ENCODE measurements at places on chromosomes 6 and 20.

DNA sequence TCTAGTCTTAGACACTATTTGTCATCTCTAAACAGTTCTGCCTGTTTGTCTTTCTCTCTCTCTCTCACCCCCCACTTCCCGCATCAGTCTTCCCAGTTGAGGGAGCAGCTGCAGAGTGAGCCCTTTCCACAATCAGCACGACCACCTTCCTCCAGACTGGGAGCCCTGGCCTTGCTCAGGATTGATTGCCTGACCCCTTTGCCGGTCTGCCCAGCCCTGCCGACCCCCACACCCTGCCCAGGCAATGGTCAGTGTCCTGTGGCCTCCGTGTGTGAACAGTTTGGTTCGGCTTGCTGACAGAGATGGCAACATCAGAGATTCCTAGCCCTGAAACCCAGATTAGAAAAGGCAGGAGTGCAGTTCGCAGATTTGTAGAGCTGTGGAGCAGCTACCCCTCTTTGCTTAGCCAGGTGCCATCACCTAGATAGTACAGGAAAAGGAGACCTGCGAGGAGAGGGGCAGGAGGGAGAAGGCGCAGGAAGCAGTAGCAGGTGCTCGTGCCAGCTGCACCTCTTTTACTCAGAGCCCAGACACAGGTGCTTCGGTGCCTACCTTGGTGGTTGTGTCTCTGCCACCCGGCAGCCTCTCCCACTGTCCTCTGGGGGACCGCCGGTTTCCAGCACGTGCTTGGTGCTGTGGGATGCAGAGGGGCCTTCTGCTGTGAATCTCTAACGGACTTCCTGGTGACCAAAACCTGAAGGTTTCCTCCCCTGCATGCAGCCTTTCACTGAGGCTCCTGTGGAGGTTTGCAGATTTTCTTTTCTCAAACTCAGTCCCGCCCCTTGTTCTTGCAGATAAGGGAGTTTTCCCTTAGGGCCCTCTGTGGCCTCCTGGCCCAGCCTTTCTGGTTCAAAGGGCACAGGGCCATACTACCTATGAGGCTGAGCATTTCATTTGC is 92.4 kb downstream of the SCML4 start:
- DNase-seq: no peak

DNA sequence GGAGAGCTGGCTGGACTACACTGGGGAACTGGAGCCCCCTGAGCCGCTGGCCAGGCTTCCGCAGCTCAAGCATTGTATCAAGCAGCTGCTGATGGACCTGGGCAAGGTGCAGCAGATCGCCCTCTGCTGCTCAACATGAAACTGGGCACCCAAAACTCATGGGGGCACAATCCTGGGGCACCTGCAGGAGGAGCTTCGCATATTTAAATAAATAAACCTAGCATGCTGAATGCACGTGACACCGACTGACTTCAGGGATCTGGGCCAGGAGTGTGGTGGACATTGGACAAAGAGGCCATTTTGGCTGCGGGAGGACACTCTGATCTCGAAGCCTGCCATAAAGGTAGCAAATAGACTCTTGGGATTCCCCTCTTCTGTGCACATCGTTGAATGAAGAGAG is 6.8 kb downstream of the SCAND1 start:
- peak; percentile 8 for DNase-seq

DNA sequence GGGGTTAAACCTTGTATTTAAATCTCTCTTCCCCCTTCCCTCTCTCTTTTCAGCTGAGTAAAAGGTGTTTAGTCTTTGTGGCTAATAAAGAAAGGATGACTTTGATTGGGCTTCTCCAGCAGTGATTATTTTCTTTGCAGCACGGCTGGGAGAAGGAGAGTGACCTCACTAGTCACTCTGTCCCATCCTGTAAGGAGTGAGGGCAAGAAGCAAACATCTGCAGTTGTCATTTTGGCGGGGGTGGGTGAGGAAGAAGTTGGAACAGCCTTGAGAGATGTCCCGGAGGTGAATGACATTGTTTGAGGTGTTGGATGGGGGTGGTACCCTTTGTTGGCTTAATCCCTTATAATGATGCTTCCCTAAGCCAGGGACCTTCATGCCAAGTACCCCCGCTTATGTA is 223.6 kb downstream of the EYA2 start:
- no peak for DNase-seq

DNA sequence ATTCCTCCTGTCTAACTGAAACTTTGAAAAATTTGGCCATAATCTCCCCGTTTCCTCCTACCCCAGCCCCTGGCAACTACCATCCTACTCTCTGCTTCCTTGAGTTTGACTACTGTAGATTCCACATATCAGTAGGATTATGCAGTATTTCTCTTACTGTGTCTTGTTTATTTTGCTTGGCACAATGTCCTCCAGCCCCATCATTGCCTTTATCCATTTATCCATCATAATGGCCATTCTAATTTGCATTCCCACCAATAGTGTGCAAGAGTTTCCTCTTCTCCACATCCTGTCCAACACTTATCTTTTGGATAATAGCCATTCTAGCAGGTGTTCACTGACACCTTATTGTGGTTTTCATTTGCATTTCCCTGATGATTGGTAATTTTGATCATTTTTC is 202.3 kb downstream of the THBS2 start:
- DNase-seq: no peak

GRCh38 chr6:45959534-45960145 is 56.0 kb downstream of the CLIC5 start:
- peak; percentile 45 for DNase-seq

DNA sequence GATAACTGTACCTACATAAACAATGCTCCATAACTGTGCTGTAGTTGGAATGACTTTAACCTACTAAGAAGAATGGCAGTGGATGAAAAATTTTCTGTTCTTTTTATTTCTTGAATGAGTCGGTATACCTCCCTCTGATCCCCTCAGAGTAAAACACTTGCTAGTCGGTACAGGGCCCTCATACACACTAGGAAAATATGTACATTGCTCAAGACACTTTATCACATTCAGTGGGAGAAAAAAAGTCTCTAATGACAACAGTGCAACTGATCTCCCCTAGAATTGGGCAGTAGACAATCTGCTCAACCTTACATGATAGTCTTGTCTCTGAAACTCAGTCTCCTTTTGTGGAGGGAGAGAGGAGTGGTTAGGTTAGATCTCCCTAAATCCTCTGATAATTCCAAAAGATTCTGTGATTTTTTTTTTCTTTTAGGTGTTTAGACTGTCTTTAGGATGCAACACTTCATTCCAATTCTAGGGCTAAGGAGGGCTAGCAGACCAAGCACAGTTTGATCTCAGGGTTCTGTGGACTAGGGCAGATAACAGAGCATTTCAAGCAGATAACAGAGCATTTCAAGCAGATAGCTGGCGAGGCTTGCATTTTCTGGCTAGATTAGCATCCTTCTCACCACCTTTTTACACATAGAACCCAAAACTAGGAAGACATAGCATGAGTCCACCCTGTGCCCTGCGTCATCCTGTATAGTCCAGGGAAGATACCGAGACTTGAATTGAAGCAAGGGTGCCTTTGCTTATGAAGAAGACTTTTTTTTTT is 100.3 kb upstream of the TNFAIP3 start:
- no peak for DNase-seq

DNA sequence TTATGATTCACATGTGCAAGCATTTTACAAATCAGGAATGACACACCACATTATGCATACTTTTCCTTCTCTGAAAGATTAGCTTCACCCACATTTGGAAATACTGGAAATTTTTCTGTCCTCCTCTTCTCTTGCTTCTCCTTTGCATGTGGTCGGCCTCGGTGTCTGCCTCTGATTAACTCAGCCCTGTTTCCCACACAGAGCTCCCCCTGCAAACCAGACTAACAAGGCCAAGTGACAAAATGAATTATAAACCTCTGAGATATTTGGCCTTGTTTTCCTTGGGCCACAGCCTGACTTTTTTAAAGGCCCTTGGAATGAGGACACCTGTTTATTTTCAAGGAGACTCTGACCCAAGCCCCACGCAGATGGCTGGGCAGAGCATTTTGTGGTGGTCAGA is 9.0 kb upstream of the CCN6 start:
- DNase-seq: peak; percentile 99

DNA sequence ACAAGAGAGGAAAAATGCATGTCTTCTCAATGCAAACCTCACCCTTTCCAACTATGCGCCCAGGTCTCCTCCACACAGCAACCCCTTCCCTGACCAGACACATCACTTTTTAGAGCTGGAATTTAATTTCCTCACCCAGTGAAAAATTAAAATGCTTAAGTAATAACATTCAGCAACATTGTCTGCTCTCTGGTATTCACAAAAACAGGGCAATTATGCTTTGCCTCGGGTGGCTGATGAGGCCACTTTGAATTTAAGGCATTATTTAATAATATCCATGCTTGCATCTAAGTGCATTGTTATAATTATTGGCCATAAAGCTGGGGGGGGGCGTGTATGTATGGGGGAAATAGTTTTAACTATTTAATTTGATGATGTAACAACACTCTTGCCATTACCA is 777.8 kb upstream of the NRSN1 start:
- no peak for DNase-seq

- DNase-seq: peak; percentile 100
These were observed 223.2 kb upstream of the ECI2 start for GRCh38 chr6:4358414-4359107.

DNA sequence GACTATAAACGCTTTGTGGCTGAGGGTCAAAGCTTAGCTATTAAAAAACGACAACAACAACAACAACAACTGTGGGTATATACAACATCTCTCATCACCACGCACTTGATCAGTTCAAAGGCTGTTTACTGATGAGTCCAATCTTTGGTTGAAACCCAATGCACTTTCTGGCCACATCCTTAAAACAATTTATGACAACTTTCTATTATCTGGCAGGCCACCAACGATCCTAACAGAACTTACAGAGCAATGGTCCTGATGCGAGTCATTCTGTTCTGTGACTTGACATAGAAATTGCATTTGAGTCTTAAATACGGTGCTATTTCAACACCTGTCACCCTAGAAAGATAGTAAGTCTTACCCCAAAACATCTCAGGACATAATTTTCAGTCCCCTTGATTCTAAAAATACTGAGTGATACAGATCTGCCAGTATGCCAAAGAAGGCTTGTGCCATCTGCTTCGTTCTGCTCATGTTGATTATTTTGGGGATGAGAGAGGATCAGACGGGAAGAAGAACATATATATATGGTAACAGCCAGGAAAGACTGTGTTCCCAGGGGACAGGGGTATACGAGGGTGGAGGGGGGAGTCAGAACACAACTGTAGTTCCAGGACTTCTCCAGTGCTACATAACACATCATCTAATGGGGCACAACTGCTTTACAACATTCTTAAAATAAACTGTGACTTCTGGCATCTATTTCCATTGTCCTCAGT is 55.8 kb downstream of the PLAGL1 start:
- no peak for DNase-seq

DNA sequence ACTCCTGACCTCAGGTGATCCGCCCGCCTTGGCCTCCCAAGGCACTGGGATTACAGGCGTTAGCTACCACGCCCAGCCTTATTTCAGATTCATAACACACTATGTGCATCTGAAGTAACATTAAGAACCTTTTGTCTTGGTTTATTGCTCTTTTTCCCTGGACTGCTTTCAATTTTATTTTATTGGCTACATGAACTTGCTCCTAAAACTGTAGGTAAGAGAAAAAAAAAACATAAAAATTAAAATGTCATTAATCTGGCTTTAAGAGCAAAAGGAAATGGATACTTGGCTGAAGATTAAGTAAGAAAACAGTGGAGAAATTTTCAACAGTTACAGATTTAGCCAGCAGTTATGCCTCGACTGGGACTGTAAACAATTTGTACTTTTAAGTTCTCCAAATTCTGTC is 62.5 kb downstream of the GJA1 start:
- DNase-seq: no peak

GRCh38 chr20:57711311-57711712 is 1.5 kb upstream of the PMEPA1 start:
- no peak for DNase-seq

DNA sequence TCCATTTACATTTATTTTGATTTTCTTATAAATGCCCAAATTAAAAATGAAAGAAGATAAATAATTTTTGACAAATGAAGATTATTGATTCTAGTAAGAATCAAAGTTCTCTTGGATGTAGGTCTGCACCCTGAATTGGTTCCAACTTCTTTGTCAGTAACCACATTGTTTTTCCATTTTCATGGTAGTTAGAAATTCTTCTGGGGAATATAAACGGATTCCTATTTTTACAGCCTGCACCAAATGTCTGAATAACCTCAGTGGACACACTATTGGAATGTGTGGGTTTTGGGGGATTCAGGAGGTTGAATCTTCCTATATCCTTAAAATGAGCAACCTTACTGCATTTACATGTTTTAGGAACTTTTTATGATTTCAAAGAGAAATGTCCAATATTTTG is 1085.3 kb upstream of the MAP3K7 start:
- DNase-seq: no peak

DNA sequence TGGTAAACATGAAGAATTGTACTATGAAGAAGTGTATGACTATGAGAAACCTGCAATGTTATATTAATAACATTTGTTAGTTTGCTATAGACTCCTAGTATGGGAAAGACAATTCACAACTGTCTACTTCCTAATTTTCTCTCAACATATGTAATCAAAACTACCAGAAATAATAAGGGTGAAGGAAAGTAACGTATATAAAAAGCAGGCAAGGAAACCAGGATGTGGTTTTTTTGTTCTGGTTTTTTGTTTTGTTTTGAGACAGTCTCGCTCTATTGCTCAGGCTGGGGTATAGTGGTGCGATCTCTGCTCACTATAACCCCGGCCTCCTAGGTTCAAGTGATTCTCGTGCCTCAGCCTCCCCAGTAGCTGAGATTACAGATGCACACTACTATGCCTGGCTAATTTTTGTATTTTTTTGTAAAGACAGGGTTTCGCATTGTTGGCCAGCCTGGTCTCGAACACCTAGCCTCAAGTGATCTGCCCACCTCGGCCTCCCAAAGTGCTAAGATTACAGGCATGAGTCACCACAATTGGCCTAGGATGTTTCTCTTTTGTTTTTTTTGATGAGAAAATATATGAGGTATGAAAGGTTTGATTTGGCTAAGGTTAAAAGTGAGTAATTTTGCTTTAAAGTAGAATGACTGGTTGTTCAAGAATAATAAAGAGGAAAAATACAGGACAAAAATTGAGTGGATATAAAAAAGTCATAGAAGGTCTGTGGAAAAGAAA is 83.1 kb downstream of the PTCHD4 start:
- no peak for DNase-seq

- DNase-seq: no peak
These were observed 28.6 kb downstream of the RALY start for GRCh38 chr20:34022151-34022838.

GRCh38 chr6:134849920-134850447 is 99.9 kb downstream of the ALDH8A1 start:
- no peak for DNase-seq

GRCh38 chr20:48600470-48600945 is 227.3 kb downstream of the PREX1 start:
- DNase-seq: no peak

All from AG10803 (cell line).